ENCODE measurements at places on chromosomes 5 and 9. TPM values are rescaled to one million over a fixed set of nuclear protein-coding genes. Genes with fewer than 3 reads are reported as not detected.

IFNB1 gene
- not detected for polyA plus RNA-seq

DNAJC18 gene
- polyA plus RNA-seq = 16.7 TPM

RNF183 gene
- not detected for polyA plus RNA-seq

TMC1 gene
- not detected for polyA plus RNA-seq

DNA sequence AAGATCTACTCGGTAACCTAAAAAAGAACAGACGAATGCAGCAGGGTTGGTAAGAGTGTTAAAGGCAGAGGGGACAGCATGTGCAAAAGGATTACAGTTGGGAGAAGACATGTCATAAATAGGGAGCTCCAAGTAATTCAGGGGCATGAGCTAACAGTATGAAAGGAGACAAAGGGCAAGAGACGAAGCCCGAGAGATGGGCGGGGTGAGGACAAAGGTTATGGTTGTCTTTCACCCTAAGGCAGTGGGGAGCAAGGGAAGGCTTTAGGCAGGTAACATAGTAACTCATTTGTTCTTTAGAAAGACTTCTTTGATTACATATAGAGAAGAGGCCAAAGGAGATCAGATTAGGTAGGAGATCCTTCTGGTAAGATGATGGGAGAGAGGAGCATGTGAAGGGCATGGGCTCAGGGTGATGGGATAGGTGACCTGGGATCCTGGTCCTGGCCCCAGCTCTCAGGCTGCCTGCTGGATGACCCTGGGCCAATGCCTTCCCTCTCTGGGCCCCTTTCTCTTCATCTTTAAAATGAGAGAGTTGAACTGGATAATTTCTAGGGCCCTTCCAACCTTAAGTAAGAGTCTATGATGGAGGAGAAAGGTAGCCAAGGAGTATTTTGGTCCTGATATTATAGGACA is 19.5 kb downstream of the MORN5 start:
- DNase-seq = no peak
- H3K27ac ChIP-seq = no peak overlapping the region
- no peaks in the 10 kb centered on the region for H3K4me1 ChIP-seq
- no peaks in the 10 kb centered on the region for H3K36me3 ChIP-seq

DNA sequence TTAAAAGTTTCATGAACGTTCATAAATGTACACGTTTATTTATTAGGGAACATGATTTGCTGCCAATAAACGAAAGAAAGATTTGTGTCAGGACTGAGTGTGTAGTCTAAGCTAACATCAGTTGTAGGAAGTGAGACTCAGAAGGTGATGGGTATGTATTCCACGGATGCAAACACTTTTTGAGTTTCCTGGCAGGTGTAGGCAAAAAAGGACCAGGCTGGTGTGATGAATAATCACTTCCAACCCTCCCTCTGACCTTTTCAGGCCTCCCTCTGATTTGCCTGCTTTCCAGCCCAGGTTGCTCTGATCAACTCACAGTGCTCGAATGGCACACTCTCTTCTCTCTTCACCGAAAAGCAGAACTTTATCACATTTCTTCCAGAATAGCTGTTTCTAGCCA is 51.8 kb downstream of the BASP1 start:
- no peaks in the 10 kb centered on the region for H3K27me3 ChIP-seq
- peak overlapping the region; percentile 49 for H3K4me3 ChIP-seq
- H3K36me3 ChIP-seq = no peaks in the 10 kb centered on the region
- H3K4me1 ChIP-seq = 0 out of 2 replicates have a peak, but pooled peaks cover 2% of the 10 kb centered on the region
- peak overlapping the region; percentile 45 for H3K27ac ChIP-seq
- no peak for DNase-seq

DNA sequence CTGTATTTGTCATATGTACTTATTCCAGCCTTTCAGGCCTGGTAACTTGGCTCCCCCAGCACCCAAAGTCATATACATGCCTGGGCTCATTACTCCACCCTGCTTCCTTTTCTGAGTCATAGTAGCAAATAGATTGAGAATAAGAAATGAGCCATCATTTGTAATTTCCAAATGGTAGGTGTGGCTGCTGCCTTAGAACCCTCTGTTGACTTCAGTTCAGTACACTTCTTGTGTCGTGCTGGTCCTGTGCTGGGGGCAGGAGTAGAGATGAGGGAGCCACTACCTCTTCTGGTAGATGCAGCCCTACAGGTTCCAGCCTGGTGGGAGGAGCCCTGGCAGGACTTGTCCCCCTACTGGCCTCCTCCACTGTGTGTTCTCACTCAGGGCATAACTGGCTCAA is 11.1 kb downstream of the GM2A start:
- no peak for DNase-seq
- H3K4me1 ChIP-seq = peaks cover 5% of the 10 kb centered on the region
- H3K27ac ChIP-seq = peak overlapping the region; percentile 27
- H3K36me3 ChIP-seq = peaks cover 24% of the 10 kb centered on the region

DNA sequence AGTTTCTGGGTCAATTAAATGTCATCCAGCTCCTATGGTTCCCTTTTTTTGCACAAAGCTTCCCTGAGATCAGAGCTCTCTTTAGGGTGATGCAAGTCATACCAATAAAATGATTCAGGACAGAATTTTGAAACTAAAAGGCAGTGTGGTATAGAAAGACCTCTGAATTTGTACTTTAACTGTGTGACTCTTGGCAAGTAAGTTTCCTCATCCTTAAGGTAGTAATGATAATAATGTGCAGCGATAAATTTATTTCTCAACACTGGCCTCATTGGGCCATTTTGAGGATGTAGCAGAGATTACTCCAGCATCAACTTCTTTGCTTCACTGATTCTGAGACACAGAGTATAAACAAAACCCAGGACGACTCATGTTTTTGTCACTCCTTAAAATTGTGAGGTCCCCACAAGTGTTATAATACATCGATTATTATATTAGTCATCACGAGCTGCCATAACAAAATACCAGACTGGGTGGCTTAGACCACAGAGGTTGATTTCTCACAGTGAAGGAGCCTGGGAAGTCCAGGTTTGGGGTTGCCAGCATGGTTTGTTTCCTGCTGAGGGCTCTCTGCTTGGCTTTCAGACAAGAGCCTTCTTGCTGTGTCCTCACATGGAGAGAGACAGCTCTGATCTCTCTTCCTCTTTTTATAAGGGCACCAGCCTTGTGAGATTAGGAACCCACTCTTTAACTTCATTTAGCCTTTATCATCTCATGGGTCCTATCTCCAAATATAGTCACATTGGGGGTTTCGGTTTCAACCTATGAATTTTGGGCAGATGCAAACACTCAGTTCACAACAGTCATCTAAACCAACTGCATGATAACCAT is 293.0 kb downstream of the ZNF608 start:
- H3K4me3 ChIP-seq = no peak overlapping the region
- peak; percentile 83 for DNase-seq
- H3K27ac ChIP-seq = peak overlapping the region; percentile 40
- H3K27me3 ChIP-seq = no peaks in the 10 kb centered on the region

GRCh38 chr5:140223567-140223966 is 48.6 kb downstream of the CYSTM1 start:
- DNase-seq = no peak
- H3K27me3 ChIP-seq = no peaks in the 10 kb centered on the region
- no peak overlapping the region for H3K4me3 ChIP-seq

DNA sequence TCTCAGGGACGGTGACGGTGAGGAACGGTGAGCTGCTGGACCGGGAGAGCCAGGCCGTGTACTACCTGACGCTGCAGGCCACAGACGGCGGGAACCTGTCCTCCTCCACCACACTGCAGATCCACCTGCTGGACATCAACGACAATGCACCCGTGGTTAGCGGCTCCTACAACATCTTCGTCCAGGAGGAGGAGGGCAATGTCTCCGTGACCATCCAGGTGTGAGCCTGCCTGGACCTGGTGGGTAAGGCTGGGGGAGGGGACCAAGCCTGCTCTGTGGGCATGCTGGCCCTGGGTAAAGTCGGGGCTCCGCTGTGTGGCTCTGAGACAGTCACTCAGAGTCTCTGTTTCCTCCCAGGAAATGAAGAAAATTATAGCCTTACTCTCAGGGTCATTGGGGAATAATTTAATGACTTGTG is 29.3 kb downstream of the CDHR2 start:
- no peaks in the 10 kb centered on the region for H3K36me3 ChIP-seq
- H3K27ac ChIP-seq = no peak overlapping the region
- no peaks in the 10 kb centered on the region for H3K27me3 ChIP-seq
- no peaks in the 10 kb centered on the region for H3K4me1 ChIP-seq
- H3K4me3 ChIP-seq = no peak overlapping the region

DNA sequence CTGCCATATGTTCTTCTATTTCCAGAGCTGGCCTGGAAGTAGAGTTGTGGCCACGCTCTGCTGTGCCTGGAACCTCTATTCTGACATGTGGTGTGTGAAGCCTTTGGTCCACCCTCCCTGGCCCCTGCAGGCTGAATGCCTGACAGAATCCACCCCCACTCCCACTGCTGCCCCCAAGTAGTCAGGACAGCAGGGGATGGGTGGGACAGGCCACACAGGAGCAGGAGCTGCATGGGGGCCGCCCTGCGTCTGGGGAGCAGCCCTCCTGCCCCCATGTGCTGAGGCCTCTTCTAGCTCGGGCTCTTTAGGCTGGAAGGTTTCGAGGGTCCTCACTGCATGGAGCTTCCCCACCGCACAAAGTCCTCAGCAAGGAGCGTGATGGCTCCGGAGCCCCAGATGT is 32.6 kb upstream of the IRX4 start:
- no peaks in the 10 kb centered on the region for H3K4me1 ChIP-seq
- no peak for DNase-seq
- no peak overlapping the region for H3K27ac ChIP-seq
- H3K4me3 ChIP-seq = no peak overlapping the region
